ENCODE measurements at places on chromosomes 11 and 22. TPM values are rescaled to one million over a fixed set of nuclear protein-coding genes. Genes with fewer than 3 reads are reported as not detected.

TBX10 gene
- not detected for total RNA-seq

RNF169 gene
- total RNA-seq = 28.8 TPM

SLCO2B1 gene
- total RNA-seq = 70.1 TPM

CNGA4 gene
- not detected for total RNA-seq

TMEM191B gene
- 1.3 TPM for total RNA-seq

BTBD18 gene
- not detected for total RNA-seq

PLAAT2 gene
- total RNA-seq = not detected

OR4S1 gene
- not detected for total RNA-seq

TRPM5 gene
- not detected for total RNA-seq

OR51B5 gene
- total RNA-seq = not detected

NARS2 gene
- total RNA-seq = 9.0 TPM

SLC6A5 gene
- not detected for total RNA-seq

PAX6 gene
- total RNA-seq = 0.08 TPM

LRRC74B gene
- total RNA-seq = not detected

CAPN5 gene
- 6.5 TPM for total RNA-seq

LINC01488 gene
- total RNA-seq = not detected

RASSF7 gene
- total RNA-seq = 12.5 TPM

RAG1 gene
- 0.81 TPM for total RNA-seq

PAAF1 gene
- total RNA-seq = 30.2 TPM

DAGLA gene
- 5.6 TPM for total RNA-seq

OR52H1 gene
- not detected for total RNA-seq

LDLRAD3 gene
- total RNA-seq = 7.6 TPM

PPARA gene
- total RNA-seq = 19.5 TPM

DEPDC7 gene
- 2.6 TPM for total RNA-seq

SAA2 gene
- total RNA-seq = 36.5 TPM

CHST1 gene
- 2.1 TPM for total RNA-seq

CHRM1 gene
- total RNA-seq = not detected

ACER3 gene
- 16.3 TPM for total RNA-seq

OR51E1 gene
- 0.27 TPM for total RNA-seq

GAS2 gene
- 1.4 TPM for total RNA-seq

CRYBB2 gene
- not detected for total RNA-seq

XPNPEP3 gene
- total RNA-seq = 13.3 TPM

CAPN1 gene
- total RNA-seq = 178 TPM

SMC1B gene
- not detected for total RNA-seq

SPON1 gene
- 31.0 TPM for total RNA-seq

MS4A14 gene
- 2.4 TPM for total RNA-seq

FXYD6 gene
- total RNA-seq = 76.7 TPM

OR52E8 gene
- not detected for total RNA-seq

ABCG4 gene
- 1.1 TPM for total RNA-seq

ANKK1 gene
- 0.27 TPM for total RNA-seq
